ENCODE measurements at places on chromosomes 6 and 20. TPM values are rescaled to one million over a fixed set of nuclear protein-coding genes. Genes with fewer than 3 reads are reported as not detected.

- no peaks in the 10 kb centered on the region for H3K27me3 ChIP-seq
- no peak overlapping the region for H3K27ac ChIP-seq
- peak overlapping the region; percentile 11 for H3K4me3 ChIP-seq
- H3K4me1 ChIP-seq: peaks cover 14% of the 10 kb centered on the region
- DNase-seq: no peak
- H3K36me3 ChIP-seq: no peaks in the 10 kb centered on the region
These were observed 19.5 kb upstream of the SIRT5 start for GRCh38 chr6:13554929-13555333.

Gene LTA
- not detected for total RNA-seq

GRCh38 chr6:18330548-18331081 is 56.5 kb upstream of the RNF144B start:
- no peak overlapping the region for H3K27ac ChIP-seq
- H3K4me3 ChIP-seq: no peak overlapping the region
- H3K36me3 ChIP-seq: no peaks in the 10 kb centered on the region
- H3K27me3 ChIP-seq: no peaks in the 10 kb centered on the region
- peaks cover 17% of the 10 kb centered on the region for H3K4me1 ChIP-seq

- H3K36me3 ChIP-seq: no peaks in the 10 kb centered on the region
- peaks cover 20% of the 10 kb centered on the region for H3K4me1 ChIP-seq
- no peaks in the 10 kb centered on the region for H3K27me3 ChIP-seq
- no peak for DNase-seq
These were observed 386.8 kb upstream of the JAG1 start for GRCh38 chr20:11060423-11061185.

GRCh38 chr20:46546298-46546697 is 4.2 kb downstream of the OCSTAMP start:
- no peaks in the 10 kb centered on the region for H3K27me3 ChIP-seq
- H3K4me1 ChIP-seq: no peaks in the 10 kb centered on the region
- no peak for DNase-seq
- H3K4me3 ChIP-seq: no peak overlapping the region

DNA sequence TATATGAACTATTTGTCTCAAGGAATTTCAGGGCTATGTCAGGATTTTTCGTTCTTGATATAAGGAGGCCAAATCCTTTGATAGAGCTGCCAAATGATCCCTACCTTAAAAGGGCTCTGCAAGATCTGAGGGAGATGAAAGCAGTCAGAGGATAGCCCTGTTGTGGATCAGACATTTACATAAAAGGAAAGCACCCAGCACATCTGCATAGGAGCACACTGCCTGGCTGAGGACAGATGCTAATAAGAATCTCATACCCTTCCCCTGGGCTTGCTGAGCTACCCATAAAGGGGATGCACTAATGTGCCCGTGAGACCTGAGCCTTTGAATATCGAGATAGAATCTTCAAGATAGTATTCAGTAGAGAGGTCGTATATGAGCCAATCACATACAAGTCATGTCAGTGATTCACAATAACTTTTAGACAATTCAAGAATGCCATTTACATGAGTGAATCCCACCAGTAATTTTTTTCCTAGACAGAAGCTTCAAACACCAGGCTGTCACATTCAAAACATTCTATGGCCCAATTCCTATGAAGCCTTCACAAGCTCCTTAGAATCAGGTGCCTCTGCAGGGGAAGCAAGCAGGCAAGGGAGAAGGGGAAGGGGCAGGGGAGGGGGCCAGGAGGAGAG is 71.1 kb downstream of the STMND1 start:
- no peaks in the 10 kb centered on the region for H3K27me3 ChIP-seq

DNA sequence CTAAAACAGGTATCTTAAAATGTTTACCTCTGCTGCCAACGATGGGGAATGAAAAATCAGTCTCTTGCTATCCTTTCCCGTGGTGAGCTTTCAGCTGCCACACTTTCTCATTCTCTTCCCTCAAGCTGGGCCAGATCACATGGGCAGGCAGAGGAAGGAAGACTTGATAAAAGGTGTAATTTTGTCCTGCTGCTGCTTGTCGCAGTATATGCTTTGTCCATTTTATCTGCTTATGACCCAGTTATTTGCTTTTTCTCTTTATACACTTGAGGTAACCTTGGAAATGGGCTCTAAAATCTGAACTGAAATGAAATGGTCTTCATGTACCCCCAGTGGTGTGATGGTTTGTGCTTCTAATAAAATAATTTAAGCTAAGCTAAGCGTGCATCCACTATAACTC is 695.9 kb upstream of the FLRT3 start:
- H3K4me1 ChIP-seq: peaks cover 5% of the 10 kb centered on the region
- no peak overlapping the region for H3K27ac ChIP-seq
- no peak overlapping the region for H3K4me3 ChIP-seq

DNA sequence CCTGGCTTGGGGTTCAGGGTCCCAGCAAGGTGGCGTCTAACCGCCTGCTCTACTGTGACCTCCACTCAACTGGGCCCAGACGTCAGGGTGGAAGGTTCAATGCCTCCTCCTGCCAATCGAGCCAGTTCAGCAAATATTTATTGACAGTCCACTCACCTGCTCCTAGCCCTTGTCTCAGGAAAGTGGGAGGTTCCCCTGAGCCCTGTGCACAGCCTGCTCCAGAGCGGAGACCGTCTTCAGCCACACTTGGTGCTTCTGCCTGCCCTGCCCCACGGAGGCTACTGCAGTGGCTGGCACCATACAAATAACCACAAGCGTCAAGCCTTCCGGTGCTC is 6.1 kb downstream of the CCDC167 start:
- no peak overlapping the region for H3K4me3 ChIP-seq
- peaks cover 17% of the 10 kb centered on the region for H3K4me1 ChIP-seq
- no peak for DNase-seq
- no peaks in the 10 kb centered on the region for H3K36me3 ChIP-seq
- no peaks in the 10 kb centered on the region for H3K27me3 ChIP-seq

DNA sequence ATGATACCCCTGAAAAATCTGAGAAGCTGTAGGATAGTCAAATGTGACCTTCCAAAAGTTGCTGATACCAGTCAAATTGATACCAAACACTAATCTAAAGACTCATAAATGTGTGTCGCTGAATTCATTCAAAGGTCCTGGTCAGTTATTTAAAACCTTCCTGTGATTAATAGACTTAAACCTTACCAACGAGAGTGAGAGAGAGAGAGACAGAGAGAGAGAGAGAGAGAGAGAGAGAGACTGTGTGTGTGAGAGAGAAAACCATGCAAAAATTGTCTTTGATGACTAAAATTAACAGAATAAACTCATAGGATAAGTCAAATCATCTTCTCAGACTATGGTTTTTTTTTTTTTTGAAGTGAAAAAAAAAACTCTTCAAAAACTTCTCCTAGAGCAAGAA is 370.9 kb upstream of the HS3ST5 start:
- no peak overlapping the region for H3K27ac ChIP-seq
- DNase-seq: no peak
- H3K27me3 ChIP-seq: peaks cover 1% of the 10 kb centered on the region
- no peak overlapping the region for H3K4me3 ChIP-seq

DNA sequence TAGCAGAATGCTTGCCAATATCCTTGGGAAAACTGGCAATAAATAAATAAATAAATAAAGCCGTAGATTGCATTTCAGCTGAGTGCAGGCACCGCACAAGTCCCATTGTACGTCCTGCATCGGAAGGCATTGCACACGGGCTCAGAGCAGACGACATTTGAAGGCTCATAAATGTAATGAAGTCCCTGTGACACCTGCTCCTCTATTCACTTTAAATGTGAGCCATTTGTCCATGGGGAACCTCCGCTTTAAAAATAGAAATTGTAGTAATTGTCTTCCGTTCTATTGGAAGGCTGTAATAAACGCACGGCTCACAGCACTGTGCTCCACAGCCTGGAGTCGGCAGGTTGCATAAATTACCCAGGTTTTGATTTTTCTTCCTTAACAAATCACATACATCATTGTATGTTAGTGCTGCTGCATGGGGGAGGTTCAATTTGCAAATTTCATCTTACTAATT is 32.6 kb downstream of the MYT1 start:
- DNase-seq: no peak
- no peaks in the 10 kb centered on the region for H3K36me3 ChIP-seq
- H3K4me1 ChIP-seq: no peaks in the 10 kb centered on the region
- peaks cover 63% of the 10 kb centered on the region for H3K27me3 ChIP-seq
- no peak overlapping the region for H3K4me3 ChIP-seq

GRCh38 chr6:83536034-83536646 is 23.8 kb downstream of the PRSS35 start:
- no peak overlapping the region for H3K27ac ChIP-seq
- no peak for DNase-seq
- H3K4me3 ChIP-seq: no peak overlapping the region
- no peaks in the 10 kb centered on the region for H3K4me1 ChIP-seq
- peaks cover 25% of the 10 kb centered on the region for H3K27me3 ChIP-seq

Gene FAM83C
- not detected for total RNA-seq

DNA sequence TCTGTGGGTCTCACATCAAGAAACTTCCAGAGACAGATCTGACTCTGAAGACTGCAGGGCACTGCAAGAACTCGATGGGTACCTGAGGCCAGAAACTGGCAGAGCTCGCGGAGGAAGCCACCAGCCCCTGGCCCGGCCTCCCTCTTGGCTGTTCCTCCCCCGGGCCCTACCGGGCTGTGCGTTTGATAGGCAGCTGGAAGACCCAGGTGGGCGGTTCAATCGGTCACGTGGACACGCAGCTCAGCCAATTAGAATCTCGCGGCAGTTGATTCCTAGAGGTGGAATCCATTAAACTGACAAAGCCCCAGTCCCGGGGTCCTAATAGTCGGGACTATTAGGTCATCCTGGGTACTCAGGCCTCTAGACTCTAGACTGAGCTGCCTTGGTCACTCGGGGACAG is 154.2 kb upstream of the PROKR2 start:
- H3K27me3 ChIP-seq: peaks cover under 1% of the 10 kb centered on the region
- no peaks in the 10 kb centered on the region for H3K4me1 ChIP-seq
- DNase-seq: no peak
- no peak overlapping the region for H3K27ac ChIP-seq
- H3K4me3 ChIP-seq: no peak overlapping the region
- H3K36me3 ChIP-seq: no peaks in the 10 kb centered on the region

Gene CRIP3
- total RNA-seq: 0.47 TPM

- peaks cover 3% of the 10 kb centered on the region for H3K27me3 ChIP-seq
- H3K27ac ChIP-seq: no peak overlapping the region
- no peak overlapping the region for H3K4me3 ChIP-seq
- H3K4me1 ChIP-seq: peaks cover 19% of the 10 kb centered on the region
- H3K36me3 ChIP-seq: no peaks in the 10 kb centered on the region
- no peak for DNase-seq
These were observed 217.0 kb upstream of the CST7 start for GRCh38 chr20:24732076-24732475.
